ENCODE measurements at places on chromosomes 2 and 18. TPM values are rescaled to one million over a fixed set of nuclear protein-coding genes. Genes with fewer than 3 reads are reported as not detected.

CNDP1 gene
- total RNA-seq, result not detected

RNF125 gene
- total RNA-seq, result 57.0 TPM

KCNG2 gene
- total RNA-seq, result 0.10 TPM

COL6A3 gene
- total RNA-seq, result 0.52 TPM

SLC19A3 gene
- not detected for total RNA-seq

OTOS gene
- total RNA-seq, result not detected

OR6B3 gene
- not detected for total RNA-seq

SERPINB11 gene
- total RNA-seq, result not detected

UGT1A5 gene
- not detected for total RNA-seq

SPATA3 gene
- total RNA-seq, result not detected

FANCL gene
- 13.7 TPM for total RNA-seq

SNORC gene
- under 0.01 TPM for total RNA-seq

TMEM200C gene
- under 0.01 TPM for total RNA-seq

ASXL3 gene
- under 0.01 TPM for total RNA-seq

GPD2 gene
- 17.5 TPM for total RNA-seq

RGPD8 gene
- total RNA-seq, result 96.6 TPM

FRZB gene
- under 0.01 TPM for total RNA-seq

SMC6 gene
- total RNA-seq, result 9.2 TPM

HNRNPA3 gene
- 108 TPM for total RNA-seq

TSPYL6 gene
- not detected for total RNA-seq

FMNL2 gene
- total RNA-seq, result 1.2 TPM

CNTNAP5 gene
- total RNA-seq, result not detected

CROCC2 gene
- not detected for total RNA-seq

PTH2R gene
- total RNA-seq, result 0.21 TPM

OR6B2 gene
- not detected for total RNA-seq

BUB1 gene
- total RNA-seq, result 6.0 TPM

TNP1 gene
- not detected for total RNA-seq

RIT2 gene
- not detected for total RNA-seq

LIMS3 gene
- total RNA-seq, result 0.52 TPM

ADD2 gene
- 2.4 TPM for total RNA-seq

LRPPRC gene
- total RNA-seq, result 57.8 TPM

ZNF892 gene
- total RNA-seq, result 1.2 TPM

RAB11FIP5 gene
- total RNA-seq, result 14.5 TPM

TUBA4B gene
- not detected for total RNA-seq

GCG gene
- total RNA-seq, result not detected

ZSWIM2 gene
- not detected for total RNA-seq

FAM237A gene
- not detected for total RNA-seq

CCDC178 gene
- total RNA-seq, result not detected

ACKR3 gene
- total RNA-seq, result 2.7 TPM

BMP10 gene
- total RNA-seq, result not detected

VSNL1 gene
- not detected for total RNA-seq

LYG2 gene
- total RNA-seq, result not detected

OTX1 gene
- total RNA-seq, result not detected

LRATD1 gene
- under 0.01 TPM for total RNA-seq

MC2R gene
- total RNA-seq, result under 0.01 TPM

GPR75 gene
- 3.3 TPM for total RNA-seq

SMYD5 gene
- total RNA-seq, result 29.8 TPM

ANKRD62 gene
- total RNA-seq, result not detected

PARD3B gene
- total RNA-seq, result 0.94 TPM

Measured in mononuclear cell (primary cell).